ENCODE measurements at places on chromosomes 6 and 20. TPM values are rescaled to one million over a fixed set of nuclear protein-coding genes. Genes with fewer than 3 reads are reported as not detected.

NKX2-4 gene
- total RNA-seq = not detected

OR2H1 gene
- total RNA-seq = not detected

DEFB118 gene
- not detected for total RNA-seq

ASF1A gene
- total RNA-seq = 46.1 TPM

DNA sequence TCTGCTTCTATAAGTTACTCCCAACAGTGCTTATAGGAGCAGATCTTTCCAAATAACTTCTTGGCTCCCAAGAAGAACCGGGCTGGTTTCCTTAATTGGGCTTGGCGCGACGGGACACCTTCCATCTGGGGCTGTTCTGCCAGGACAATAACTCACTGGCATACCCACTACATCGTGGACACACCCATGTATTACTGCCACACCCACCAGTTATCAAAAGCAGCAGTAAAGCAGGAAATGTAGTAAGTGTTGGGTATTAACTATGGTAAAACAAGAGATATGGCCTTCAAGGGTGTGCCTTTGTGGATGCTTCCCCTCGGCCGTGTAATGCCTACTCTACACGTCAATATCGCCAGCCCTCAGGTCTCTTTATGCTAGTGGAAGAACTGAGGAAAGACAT is 24.7 kb downstream of the CNKSR3 start:
- no peak for DNase-seq

- no peak for DNase-seq
Observed at GRCh38 chr6:44701038-44701636, 313.6 kb downstream of the CDC5L start.

DNA sequence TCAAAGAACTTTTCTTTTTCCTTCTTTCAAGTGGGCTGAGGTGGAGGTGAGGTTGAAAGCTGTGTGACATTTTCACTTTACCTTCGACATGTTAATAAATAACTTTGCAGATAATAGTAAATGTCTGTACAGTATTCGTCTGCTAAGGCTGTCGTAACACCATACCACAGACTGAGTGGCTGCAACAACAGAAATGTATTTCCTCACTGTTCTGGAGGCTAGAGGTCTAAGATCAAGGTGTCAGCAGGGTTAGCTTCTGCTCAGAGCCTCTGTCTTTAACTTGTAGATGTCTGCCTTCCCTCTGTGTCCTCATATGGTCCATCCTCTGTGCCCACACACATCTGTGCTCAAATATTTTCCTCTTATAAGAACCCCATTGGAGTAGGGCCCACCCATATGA is 14.9 kb downstream of the PHACTR2 start:
- DNase-seq = no peak

DNA sequence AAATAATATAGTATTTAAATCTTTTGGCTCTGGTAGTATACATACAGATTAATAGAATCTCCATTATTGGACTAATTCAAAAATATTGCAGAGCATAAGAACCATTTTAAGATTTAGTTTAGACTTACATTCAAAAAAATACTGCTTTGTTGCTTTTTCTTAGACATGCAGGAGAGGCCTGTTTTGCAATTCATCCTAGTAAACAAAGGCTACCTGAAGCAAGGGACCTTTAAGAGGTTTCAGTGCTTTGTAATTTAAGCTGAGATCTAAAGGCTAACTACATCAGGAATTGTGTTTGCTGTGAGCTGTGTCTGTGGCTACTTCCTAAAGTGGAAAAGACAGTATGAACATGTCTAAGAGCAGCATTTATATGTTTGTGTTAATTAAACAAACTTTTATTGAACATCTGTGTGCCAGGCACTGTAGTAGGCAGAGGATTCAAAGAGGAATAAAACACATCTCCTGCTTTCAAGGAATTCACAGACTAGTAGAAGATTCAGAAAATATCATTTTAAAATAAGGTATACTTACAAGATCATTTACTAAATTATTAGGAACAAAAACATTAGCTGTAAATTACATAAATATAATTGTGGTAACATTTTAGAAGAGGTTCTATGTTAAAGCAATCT is 29.1 kb upstream of the CALHM6 start:
- no peak for DNase-seq

- DNase-seq = no peak
Observed at GRCh38 chr20:58869662-58870227, 17.2 kb downstream of the GNAS start.

- DNase-seq = no peak
Observed at GRCh38 chr6:138512609-138513008, 13.3 kb upstream of the NHSL1 start.

DNA sequence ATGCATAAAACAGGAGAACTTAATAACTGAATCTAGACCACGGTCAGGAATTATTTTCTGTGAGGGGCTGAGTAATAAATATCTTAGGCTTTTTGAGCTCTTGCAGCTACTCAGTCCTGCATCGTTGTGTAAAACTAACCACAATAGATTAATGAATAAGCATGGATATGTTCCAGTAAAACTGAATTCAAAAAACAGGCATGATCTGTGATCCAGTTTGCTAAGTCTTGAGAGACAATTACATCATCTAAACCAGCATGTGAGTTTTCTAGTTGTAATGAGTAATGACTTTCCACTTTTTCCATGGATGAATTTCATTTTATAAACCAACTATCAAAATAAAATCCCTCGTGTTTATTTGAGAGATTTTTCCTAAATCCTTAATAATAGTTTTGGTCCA is 336.8 kb downstream of the RFPL4B start:
- DNase-seq = no peak

GRCh38 chr6:139871165-139871710 is 496.8 kb upstream of the CITED2 start:
- no peak for DNase-seq

GRCh38 chr6:16028966-16029365 is 99.9 kb upstream of the MYLIP start:
- no peak for DNase-seq

DNA sequence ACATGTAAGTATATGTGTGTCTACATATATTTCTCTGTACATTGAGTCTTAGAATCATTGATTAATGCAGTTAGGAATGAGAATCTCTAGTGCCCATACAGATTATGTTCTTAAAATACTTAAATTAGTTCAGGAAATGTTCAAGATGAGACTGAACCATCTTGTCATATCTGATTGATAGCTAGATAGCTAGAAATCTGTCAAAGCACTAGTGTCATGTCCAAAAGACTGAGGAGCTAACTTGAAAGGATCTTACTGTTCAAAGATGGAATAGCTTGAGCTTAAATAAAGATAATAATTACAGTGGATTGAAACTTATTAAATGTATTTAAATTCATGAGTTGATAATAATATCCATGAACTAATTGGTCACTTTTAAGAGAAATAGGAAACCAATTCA is 191.7 kb upstream of the TCF21 start:
- no peak for DNase-seq

All from CD8-positive, alpha-beta memory T cell (primary cell).